ENCODE measurements at places on chromosomes 2 and 18.

DNA sequence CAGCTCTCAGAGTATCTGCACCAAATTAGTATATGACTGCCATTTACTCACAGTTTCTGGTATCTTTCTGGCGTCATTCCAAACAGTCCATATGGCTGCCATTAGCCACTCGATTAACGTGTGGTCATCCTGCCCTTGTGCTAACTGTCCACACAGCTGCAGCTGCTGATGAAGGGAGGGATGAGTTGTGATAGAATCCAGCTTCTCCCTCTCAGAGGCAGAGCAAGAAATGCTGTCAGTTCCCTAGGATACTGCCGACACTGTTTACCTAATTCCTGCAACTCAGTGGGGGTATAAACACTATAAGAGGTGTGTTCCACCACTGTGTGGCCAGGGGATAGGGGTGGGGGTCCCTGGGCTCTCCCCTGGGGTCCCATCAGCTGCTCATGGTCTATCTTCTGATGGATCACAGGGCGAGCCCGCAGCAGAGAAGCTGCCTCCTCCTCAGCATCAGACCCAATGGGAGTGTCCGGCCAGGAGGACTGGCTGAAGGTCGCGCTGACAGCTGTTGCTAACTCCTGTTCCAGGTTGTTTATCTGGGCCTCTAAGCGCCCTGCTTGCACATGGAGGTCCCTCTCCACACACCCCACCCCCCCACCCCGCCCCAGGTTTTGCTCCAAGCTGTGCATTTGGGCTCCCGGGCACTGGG lies 17.3 kb upstream of the KLHL23 start:
- DNase-seq = peak; percentile 36

DNA sequence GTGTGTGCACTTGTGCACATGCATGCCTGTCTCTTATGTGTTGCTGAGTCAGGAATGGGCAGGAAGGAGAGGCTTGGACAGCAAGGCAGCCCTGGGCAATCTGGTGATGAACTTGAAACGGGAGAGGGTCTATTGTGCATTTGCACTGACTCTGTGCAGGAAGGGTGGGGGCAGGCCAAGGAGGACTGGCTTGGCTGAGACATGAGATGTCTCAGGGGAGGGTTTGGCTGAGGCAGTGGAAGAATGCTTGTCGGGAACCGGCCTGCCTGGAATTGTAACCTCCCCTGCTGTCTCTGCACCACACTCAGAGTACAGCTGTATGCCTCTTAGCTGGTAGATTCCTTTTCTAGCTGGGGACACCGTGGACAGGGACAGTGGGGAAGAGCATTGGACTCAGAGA lies 176.1 kb upstream of the TNP1 start:
- DNase-seq = no peak

DNA sequence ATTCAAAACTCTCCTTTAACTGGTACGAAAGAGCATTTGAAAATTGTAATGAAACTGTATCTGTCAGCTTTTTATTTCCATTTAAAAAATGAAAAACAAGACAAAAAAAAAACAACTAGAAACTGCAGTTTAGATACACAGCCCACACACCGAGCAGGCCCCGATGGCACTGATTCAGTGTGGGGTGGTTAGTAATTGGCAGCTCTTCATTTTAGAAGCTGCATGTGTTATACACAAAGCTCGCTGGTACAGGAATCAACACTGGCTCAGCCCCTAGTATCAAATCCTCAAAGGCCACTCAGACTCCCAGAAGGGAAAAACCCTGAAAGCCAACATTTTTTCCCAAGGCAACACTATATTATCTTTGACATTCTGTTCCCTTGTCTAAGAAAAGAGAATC lies 30.5 kb upstream of the RMDN2 start:
- DNase-seq = no peak

- no peak for DNase-seq
Observed at GRCh38 chr2:99811544-99811943, 321.7 kb upstream of the REV1 start.

GRCh38 chr2:42345986-42346385 lies 15.0 kb downstream of the COX7A2L start:
- DNase-seq = no peak

DNA sequence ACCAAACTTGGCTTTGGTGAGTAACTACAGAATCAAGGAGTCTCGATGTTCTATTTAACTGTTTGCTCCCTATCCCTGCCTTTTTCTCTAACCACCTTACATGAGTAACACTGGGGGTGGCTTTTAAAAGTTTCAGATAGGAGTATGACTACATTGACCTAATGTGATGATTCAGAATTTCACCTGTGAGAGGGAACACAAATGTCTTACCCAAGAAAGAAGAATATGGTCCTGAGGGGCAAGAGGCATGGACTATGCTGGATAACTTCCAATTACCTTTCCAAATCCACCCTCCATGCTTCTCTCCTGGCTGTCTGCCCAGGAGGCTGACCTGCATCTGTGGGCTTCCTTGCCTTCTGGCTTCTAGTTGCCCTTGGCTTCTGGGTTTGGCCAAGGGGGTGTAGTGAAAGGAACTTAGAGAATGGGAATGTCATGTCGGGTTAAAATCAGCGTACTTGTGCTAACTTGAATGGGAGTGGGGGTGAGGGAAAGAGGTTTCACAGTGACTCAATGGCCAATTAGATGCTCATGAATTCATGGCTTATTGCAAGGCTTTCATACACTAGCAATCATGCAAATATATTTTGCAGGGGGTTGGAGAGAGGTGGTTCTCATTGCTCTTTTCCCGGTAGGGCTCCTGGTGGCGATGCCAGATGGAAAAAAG lies 5.3 kb upstream of the IL36G start:
- DNase-seq = no peak

DNA sequence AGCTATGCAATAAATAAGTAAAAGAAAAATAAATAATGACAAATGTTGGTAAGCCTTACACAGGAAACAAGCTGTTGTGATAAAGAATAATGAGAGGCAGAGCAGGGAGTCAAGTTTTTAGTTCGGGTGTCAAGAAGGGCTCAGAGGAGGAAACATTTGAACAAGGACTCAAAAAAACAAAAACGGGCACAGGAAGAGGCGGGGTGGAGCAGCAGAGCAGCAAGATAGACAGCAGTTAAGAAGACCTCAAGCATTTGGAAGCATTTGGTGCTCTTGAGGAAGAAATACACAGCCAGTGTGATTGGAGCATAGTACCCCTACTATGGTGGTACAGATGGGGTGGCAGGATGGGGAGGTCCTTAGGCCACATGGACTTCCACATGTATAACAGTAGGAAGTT lies 2.8 kb downstream of the TMEM169 start:
- DNase-seq = no peak

DNA sequence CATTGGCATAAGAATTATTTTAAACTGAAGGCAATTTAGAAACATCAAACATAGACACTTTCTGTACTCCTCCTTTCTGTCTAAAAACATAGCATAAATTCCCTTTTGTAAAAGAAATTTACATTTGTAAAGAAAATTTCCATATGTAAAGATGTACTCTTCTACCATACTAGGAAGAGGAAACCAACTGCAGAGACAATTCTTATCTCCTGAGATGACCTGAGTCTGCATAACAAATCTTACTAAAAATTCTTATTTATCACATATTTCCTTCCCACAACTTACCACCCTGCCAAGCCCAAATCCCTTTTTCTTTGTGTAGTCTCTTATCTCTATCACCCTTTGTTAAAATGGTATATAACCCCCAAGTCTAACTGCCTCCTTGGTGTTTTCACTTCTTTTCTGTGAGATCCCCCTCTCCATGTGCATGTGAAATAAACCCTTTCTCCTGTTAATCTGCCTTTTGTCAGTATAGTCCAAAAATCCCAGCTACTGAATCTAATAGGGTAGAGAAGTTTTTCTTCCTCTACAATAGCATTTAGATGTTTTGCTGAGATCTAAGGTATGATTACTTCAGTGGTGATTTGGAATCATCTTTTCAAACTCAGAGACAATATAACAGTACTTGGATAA lies 81.0 kb downstream of the CHN1 start:
- DNase-seq = no peak
